Panc1 (cell line): ENCODE measurements at places on chromosomes 16 and 17. TPM values are rescaled to one million over a fixed set of nuclear protein-coding genes. Genes with fewer than 3 reads are reported as not detected.

GRCh38 chr17:74307984-74308773 is 17.8 kb upstream of the KIF19 start:
- DNase-seq: no peak

DNA sequence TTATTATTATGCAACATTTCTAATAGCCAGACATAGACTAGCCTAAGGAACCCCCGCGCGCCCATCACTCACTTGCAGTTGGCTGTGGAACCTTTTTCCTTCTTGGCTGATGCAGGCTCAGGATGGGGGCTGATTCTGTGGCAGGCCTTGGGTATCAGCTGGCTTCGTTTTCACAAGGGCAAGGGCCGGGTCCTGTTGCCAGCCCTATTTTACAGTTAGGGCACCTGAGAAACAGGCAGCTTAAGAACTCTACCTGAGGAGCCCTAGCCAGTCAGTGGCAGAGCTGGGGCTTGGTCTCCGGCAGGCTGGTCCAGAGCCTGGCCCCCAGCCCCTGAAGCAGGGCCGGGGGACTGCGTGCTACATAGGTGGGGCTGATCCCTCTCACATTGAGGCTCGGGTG is 28.7 kb downstream of the ADGRG5 start:
- no peak for DNase-seq

GRCh38 chr17:77877646-77878355 is 80.7 kb upstream of the TNRC6C start:
- DNase-seq: no peak

The HBA2 gene
- not detected for total RNA-seq

- no peak for DNase-seq
Measured at GRCh38 chr16:55571-56136, 2.0 kb downstream of the SNRNP25 start.

DNA sequence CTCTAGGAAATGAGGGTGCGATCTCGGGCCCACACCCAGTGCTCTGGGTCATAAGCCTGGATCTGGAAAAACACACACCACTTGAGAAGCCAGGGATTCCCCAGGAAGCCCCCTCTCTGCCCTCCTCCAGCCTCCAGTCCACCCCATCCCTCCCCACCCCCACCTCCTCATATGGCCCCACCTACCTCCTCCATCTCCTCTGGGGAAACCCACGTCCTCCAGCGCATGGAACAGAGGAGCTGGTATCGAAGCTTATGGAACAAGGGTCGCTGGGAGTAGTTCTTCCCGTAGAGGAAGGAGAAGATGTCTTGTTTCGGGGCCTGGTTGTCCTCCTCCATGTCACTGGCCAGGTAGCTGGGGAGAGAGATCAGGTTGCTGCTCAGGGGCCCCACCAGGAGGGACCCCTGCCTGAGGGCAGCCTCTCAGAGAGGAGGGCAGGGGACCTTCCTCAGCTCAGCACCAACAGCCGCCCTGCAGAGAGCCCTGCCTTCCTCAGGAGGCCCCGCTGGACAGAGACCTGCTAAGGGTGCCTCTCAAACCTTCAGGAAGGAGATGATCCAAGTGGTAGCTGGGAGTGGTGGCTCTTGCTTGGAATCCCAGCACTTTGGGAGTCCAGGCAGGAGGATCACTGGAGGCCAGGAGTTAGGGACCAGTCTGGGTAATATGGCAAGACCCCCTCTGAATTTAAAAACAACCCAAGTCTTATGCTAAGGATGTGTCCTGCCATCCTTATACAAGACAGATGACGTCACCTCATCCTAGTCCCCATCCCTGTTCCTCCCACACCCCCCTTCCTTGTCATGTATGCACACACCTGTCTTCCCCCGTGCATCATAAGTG is 5.0 kb downstream of the SPDYE4 start:
- no peak for DNase-seq

GRCh38 chr17:45425984-45426413 is 6.7 kb downstream of the ARHGAP27 start:
- no peak for DNase-seq

DNA sequence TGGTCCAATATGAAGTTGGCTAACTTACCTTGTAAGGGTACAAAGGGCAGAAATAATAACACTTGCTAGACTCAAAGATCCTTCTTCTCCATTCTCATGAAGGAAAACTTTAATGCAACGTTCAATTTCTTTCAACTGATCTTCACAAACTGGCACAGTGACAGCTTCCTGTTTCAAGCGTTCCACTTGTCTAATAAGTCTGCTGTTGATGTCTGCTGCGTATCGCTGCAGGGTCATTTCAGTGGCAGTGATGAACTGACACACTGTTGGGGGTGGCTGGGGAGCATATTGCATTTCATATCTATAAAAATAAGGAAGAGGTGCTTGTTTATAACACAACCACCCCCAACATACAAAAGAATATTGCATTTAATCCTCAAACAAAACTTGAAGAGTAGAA is 33.5 kb upstream of the ARL6IP1 start:
- DNase-seq: no peak

DNA sequence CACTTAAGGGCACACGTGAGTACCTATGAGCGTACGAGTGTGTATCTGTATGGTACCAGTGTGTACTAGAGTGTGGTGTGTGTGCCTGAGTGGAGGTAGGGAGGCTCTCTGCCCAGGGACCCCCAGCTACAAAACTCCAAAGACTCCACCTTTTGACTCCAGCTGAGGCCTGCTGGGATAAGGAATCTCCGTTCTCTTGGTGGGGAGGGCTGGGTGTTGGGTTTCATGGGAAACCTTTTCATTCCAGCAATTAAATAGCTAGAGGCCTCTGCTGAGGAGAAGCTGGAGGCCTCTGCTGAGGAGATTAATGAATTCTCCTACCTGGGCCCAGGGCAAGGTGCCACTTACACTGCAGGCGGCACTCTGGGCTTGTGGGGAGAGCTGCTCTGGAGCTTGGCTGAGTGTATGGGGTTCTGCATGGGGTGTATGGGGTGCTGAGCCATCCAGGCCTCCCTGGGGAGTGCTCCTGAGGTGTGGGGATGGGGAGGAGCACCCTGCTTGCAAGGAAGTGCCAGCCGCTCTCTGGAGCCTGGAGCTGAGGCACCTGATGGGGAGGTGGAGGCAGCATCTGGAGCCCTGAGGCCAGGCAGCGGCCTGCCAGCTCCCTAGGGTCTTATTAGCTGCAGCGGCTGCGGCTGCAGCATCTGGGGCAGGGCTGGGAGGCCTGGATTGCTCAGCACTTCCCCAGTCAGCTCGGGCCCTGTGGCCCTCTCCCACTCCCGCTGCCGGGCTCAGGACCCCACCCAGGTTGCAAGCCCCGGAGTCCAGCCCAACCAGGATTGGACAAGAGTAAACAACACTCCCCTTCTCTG is 4.6 kb downstream of the ANKRD13B start:
- DNase-seq: no peak

GRCh38 chr17:45255358-45255757 is 6.5 kb downstream of the SPATA32 start:
- no peak for DNase-seq

- DNase-seq: no peak
Measured at GRCh38 chr16:19033761-19034160, 33.7 kb upstream of the COQ7 start.

- DNase-seq: no peak
Measured at GRCh38 chr17:82436601-82437324, 13.8 kb downstream of the CYBC1 start.

GRCh38 chr16:29736764-29737163 is 9.0 kb downstream of the C16orf54 start:
- DNase-seq: no peak

- DNase-seq: no peak
Measured at GRCh38 chr16:8641671-8642070, 20.2 kb downstream of the METTL22 start.

DNA sequence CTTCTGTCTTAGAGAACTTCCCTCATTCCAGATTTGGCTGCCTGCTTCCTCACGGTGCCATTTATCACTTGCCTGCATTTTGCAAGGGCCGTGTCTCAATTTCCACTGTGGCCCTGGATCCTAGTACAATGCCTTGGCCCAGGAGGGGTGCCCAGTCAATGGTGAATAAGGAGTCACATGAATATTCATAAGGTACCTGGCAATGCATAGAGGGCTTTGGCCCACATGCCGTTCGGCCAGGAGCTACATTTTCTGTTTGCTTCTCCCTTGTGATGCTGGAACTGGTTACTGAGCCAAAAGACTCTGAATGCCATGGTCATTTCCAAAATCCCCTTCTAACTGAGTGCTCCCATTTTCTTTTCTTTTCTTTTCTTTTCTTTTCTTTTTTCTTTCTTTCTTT is 4.8 kb upstream of the PIRT start:
- no peak for DNase-seq

The SLC7A5 gene
- total RNA-seq: 231 TPM

DNA sequence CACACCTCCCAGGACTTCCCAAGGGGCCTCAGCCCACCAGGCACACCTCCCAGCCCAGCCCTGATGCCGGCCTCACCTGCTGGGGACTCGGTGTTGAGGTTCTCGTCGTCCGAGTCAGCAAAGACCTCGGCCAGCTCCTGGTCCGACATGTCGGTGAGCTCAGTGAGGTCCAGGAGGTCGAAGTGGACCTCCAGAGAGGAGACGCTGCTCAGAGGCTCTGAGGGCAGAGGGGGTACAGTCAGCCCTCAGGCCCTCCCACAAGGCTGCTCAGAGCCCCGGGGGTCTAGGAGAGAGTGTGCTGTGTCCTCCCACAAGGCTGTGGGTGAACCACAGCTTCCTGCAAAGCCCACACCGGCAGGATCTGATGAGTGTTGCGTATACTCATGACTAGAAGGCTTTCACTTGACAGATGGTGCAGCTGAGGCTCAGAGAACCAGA is 10.5 kb downstream of the DBNDD1 start:
- DNase-seq: no peak

The MYCBPAP gene
- total RNA-seq: 2.2 TPM

The CCDC57 gene
- 63.6 TPM for total RNA-seq

DNA sequence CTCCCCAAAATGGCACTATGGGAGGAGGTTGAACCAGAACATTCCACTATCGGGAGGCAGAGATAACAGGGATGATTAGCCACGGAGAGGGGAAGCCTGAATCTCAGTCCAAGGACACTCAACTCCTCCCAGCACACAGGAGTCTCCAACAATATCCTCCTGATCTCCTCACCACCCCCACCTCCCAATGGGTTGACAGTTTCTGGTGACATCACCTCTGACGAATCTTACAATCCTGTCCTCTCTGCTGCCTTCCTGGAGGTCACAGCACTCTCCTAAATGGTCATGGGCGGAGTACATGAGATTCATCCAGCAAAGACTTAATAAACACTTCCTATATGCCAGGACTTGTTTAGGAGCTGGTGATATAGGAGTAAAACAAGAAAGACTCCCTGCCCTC is 80.9 kb downstream of the SLC6A2 start:
- DNase-seq: no peak

DNA sequence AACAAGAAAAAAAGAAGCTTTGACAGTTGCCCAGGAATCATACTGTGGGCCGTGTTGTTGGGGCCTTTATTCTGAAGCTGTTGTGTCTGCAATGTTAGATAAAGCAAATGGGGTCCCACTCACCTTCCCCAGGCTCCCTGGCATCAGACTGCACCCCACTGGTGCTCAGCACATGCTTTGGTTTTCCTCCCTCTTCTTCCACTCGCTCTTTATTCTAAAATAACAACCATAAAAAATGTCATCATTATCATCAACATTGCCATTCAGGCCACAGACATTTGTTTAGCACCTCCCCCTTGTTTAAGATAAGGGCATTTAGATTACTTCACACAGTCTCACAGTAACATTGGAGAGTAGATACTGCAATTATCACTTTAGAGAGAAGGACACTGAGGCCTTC is 8.2 kb downstream of the MYLK3 start:
- DNase-seq: no peak

- peak; percentile 55 for DNase-seq
Measured at GRCh38 chr17:6421700-6422604, 13.0 kb downstream of the AIPL1 start.

GRCh38 chr17:72592242-72592966 is 471.6 kb downstream of the SOX9 start:
- no peak for DNase-seq

DNA sequence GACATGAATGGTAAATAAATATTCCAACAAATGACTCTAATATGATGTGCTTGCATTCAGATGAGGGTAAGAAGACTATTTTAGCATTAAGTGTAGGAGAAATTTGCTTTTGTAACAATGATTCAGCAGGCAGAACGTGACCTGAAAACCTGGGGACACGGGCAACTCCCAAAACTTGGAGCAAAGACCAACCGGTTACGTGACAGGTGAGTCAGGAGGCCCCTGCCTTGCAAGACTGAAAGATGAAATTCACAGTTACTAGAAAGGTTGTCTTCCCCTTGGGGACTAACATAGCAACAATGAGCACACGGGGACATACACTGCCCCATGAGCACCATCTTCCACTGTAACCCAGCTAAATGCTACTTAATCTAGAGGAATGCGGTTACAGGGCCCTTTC is 33.5 kb upstream of the ERN1 start:
- no peak for DNase-seq

The ZFPM1 gene
- 3.9 TPM for total RNA-seq

GRCh38 chr17:76039121-76039520 is 12.0 kb upstream of the EVPL start:
- DNase-seq: no peak

The BAIAP3 gene
- total RNA-seq: 9.4 TPM

DNA sequence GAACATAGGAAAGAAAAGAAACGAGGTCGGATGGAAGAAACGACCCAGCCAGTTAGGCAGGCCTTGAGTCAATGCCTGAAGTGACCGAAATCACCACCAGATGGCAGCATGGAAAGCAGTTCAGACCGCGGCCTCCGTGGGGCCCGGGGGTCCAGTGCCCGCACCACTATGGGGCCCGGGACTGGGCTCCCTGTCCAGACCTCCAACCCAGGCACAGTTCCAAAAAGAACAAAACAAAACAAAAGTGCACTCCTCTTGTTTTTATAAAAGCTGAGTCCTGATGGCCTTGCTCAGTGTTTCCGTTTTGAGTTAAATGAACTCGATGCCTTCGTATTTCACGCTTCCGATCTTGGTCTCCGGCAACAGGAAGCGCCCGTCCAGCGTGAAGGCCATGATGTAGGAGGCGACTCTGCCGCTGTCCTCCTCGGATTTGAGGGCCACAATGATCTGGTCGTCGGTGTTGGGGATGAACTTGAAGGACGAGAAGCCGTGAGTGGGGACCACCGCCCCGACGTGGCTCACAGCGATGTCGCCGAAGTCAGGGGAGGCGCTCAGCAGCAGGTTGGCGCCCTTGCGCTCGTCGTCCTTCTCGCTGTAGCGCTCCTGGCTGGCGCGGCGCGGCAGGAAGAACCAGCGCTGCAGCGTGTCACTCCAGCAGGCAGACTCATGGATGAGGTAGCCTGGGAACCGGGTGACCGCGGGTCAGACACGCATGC is 13.7 kb upstream of the LGALS3BP start:
- no peak for DNase-seq

- DNase-seq: no peak
Measured at GRCh38 chr17:21214777-21215541, 998 bp upstream of the TMEM11 start.

GRCh38 chr17:69117855-69118784 is 23.6 kb downstream of the ABCA6 start:
- DNase-seq: no peak

The PYDC1 gene
- not detected for total RNA-seq

The TRIM72 gene
- 0.08 TPM for total RNA-seq

- DNase-seq: no peak
Measured at GRCh38 chr16:61146429-61146828, 889.8 kb downstream of the CDH8 start.

- DNase-seq: no peak
Measured at GRCh38 chr16:59913666-59914065, 1179.5 kb upstream of the GOT2 start.

The PDILT gene
- total RNA-seq: not detected

The RAMP2 gene
- total RNA-seq: 1.1 TPM

GRCh38 chr17:248337-249235 is 67.1 kb upstream of the DOC2B start:
- no peak for DNase-seq
